Amygdala (tissue), 56 donors: ENCODE measurements at places on chromosomes 7 and 10.

DNA sequence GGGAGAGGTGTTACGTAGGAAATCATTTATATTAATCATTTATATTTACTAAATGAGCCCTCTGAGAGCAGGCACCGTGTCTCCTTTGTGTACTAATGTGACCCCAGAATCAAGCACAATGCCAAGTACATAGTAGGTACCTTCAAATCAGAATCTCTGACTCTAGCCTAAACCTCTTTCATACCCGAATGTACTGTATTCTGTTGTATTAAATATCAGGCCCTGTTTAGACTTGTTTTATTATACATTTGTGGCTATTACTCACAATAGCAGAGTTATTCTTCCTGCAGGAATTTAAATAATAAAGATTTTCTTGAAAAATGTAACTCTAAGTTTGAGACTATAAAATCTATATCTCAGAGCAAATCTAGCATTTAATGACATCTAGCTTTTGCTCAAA lies 297.3 kb downstream of the EXOC4 start:
- no peak for DNase-seq

DNA sequence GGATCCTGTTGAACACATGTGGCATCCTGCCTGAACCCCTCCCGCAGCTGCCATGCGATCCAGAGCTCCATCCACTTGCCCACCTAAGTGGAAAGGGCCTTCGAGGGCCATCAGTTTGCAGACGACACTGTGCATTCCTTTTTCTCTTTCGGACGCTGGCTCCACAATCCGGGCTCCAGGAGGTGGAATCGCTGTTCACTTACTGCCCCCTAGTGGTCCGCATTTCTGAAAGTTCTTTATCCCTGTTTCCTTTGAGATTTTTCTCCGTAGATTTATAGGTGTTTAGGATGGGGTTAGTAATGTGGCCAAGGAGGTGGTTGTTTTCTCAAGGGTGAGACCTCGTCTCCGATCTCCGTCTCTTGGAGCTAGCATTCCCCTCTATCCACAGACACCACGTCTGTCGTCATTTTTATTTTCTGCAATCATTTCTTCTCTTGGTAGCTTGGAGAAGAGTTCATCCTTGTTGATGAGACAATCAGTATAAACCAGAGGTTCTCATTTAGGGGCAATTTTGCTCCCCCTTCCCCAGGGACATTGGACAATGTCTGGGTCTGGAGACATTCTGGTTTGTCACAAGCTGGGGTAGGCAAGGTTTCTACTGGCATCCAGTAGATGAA lies 204.6 kb downstream of the ARHGAP21 start:
- DNase-seq: peak; percentile 54

GRCh38 chr10:61541960-61542359 lies 88.8 kb upstream of the TMEM26 start:
- DNase-seq: no peak

DNA sequence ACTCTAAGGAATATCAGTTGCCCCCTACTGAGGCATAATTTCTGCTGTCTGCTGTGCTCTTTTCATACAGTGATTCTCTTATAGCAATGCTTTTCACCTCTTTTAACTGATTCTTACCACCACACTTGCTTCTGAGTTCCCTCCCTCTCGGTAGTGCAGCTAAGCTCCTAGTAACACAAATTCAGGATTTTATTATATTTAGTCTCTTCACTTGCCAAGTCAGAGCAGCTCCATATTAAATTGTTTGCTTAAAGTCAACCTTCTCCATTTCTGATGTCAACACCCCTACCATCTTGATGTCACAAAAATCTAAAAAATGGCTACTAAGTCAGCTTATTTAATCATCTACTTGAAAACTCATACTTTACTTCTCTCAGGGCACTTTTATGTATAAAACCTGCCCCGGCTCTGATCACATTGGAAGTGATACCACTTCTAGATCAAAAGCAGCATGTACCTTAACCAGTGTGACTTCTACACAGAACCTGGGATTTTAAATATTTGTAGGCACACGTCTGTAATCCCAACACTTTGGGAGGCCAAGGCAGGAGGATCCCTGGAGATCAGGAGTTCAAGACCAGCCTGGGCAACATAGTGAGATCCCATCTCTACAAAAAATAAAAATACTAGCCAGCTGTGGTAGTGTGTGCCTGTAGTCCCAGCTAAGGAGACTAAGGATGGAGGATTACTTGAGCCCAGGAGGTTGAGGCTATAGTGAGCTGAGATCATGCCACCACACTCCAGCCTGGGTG lies 55.3 kb downstream of the GDI2 start:
- no peak for DNase-seq

DNA sequence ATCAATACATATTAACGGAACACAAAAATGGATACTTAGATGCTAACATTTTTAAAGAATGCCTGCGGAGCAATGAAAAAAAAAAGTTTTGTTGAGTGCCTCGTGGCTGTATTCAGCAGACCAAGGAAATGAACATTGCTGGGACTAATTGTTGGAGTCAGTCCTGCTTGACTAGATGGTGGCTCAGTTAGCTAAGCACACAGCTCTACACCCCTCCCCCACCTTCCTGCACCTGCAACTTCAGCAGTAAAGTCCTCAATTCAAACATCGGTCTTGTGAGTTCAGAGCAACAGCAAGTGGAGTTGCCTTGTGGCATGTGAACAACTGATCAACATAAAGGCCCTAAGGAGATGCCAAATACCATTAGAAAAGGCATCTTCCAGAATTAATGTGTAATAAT lies 326.0 kb upstream of the NPSR1 start:
- DNase-seq: no peak

DNA sequence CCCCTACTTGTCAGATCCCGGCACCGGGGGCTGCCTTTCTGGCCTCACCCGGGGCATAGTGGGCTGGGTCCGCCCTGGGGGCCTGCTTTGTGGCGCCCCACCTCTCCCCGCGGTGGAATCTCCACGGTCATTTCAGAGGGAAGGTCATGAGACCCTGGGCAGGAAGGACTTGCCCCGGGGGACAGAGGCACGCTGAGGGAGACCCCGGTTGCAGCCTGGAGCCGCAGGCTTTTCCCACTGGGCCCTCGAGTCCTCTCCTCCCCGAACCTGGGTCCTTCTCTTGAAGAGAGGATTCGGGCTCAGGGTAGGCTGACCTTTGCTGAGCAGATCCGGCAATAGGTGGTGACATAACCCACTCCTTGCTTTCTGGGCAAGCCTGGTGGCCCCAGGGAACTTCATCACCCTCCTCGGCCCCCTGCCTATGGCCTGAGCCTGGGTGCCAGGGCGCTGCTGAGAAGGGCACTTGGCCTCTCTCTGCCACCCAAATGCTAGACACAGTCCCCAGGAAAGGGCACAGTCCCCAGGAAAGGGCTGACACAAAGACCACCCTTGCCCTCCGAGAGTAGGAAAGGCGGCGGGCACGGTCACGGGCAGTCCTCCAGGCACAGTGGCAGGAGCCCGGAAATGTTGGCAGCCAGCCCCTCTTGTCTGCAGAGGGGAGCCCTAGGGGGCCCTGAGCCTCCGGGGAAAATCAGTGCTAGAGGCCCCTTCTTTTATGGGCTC lies 36.2 kb downstream of the FKBP6 start:
- no peak for DNase-seq

DNA sequence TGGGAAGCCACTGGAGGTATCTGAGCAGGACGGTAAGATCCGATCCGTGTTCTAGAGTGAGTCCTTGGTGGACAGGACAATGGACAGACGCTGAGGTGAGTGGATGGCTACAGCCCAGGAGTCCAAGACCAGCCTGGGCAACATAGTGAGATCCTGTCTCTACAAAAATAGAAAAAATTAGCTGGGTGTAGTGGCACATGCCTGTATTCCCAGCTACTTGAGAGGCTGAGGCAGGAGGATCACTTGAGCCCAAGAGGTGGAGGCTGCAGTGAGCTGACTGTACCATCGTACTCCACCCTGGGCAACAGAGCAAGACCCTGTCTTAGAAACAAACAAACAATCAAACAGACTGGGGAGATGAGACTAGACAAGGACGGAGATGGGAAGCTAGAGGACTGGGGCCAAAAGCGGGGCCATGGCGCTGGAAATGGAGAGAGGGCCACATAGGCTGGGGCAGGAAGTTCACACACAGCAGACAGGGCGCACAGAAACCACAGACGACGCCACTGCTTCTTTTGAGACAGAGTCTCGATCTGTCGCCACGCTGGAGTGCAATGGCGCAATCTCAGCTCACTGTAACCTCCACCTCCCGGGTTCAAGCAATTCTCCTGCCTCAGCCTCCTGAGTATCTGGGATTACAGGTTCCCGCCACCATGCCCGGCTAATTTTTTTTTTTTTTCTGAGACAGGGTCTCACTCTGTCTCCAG lies 24.7 kb downstream of the DAGLB start:
- DNase-seq: no peak

GRCh38 chr10:11091517-11092102 lies 73.9 kb downstream of the CELF2 start:
- no peak for DNase-seq

DNA sequence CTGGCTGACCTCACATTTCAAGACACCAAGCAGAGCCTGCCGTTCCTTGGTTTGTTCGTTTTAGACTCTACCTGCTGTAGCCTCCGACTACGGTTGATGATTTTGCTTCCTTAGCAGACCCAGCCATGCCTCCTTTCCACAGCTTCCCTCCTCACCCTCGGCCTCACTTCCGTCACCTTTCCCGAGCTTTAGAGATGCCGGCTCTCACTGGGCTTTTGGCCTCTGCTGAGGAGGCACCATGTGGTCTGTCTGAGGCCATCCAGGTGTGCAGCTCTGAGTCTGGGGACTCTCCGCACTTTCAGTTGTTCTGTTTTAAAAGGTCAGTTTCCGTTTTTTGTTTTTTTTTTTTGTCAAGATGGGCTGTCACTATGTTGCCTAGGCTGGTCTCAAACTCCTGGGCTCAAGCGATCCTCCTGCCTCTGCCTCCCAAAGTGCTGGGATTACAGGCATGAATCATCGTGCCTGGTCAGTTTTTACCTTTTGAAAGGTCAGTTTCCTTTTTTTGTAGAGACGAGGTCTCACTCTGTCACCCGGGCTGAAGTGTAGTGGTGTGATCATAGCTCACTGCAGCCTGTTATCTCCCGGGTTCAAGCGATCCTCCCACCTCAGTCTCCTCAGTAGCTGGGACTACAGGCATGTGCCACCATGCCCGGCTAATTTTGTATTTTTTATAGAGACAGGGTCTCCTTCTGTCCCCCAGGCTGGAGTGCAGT lies 11.7 kb downstream of the ORAI2 start:
- DNase-seq: no peak
